Colonic mucosa (tissue), 4 donors: ENCODE measurements at places on chromosomes 7 and 10. TPM values are rescaled to one million over a fixed set of nuclear protein-coding genes. Genes with fewer than 3 reads are reported as not detected.

Gene MMD2
- not detected for total RNA-seq

- DNase-seq, result no peak
Observed at GRCh38 chr7:95688931-95689495, 83.3 kb upstream of the DYNC1I1 start.

DNA sequence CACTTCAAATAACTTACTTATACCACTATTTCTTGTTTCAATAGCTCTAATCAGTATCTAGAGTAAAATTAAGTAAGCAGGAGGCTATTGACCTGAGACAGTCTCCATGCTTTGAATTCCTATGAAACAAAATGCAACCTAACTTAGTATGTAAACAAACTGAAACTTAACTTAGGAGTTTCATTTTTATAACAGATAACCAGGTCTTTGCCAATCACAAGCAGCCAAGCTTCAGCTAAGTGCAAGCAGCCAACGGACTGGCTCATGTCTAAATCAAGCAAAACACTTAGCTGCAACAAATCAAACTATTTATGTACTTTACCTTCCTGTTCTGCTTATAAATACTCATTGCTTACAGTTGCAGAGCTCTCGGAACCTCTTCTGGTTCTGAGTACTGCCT, 4.4 kb upstream of the GSTK1 start:
- DNase-seq, result no peak

DNA sequence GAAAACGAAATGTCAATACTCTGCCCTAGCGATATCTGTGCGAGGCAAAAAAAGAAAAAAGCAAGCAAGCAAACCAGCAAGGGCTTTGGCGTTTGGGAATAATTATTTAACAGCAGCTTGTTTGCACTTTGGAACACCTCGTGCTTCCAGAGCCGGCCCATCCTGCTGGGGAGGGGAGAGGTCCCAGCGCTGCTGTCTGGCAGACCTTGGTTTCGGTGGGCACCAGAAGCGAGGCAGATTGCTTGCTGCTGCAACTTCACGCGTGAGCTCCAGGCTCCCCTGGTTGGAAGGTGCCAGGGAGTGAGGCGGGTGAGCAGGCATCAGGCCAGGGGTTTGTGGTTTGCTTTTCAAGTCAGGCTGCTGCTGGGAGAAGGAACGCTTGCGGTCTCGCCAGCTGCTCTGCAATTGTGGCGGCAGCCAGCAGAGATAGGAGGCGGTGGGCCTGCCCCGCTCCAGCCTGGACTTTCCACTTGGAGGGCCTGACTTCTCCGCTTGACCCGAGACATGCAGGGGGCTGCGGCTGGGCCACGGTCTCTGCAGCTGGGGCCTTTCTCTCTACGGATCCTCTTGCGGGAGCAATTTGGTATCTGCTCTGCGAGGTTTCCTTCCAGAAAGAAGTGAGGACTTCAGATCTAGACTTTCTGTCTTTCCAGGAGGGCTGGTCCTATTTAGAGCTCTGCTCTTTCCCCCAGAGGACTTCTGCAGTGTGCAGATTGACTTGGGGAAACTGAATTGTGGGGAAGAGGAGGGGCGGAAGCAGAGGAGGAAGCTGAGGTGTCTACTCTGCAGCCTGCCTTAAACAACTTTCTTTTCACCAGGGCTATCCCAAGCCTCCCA, 131.4 kb downstream of the PRPF18 start:
- peak; percentile 67 for DNase-seq

Gene NOBOX
- total RNA-seq, result not detected

DNA sequence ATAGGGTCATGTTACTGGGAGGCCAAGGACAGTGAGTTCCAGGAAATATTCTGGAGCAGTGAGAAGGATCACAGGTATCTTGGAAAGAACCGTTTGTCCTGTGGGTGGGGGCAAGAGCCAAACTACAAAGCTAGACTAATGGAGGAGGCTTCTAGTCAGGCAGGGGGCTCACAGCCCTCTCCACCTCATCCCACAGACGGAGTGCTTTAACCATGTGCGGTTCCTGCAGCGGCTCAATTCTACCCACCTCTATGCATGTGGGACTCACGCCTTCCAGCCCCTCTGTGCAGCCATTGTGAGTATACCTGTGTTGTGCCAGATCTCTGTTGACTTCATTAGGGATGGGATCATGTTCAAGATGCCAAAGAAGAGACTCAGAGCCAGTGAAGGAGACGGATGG, 8.1 kb downstream of the SEMA4G start:
- DNase-seq, result no peak

GRCh38 chr10:6543431-6544005, 36.6 kb downstream of the PRKCQ start:
- DNase-seq, result no peak

DNA sequence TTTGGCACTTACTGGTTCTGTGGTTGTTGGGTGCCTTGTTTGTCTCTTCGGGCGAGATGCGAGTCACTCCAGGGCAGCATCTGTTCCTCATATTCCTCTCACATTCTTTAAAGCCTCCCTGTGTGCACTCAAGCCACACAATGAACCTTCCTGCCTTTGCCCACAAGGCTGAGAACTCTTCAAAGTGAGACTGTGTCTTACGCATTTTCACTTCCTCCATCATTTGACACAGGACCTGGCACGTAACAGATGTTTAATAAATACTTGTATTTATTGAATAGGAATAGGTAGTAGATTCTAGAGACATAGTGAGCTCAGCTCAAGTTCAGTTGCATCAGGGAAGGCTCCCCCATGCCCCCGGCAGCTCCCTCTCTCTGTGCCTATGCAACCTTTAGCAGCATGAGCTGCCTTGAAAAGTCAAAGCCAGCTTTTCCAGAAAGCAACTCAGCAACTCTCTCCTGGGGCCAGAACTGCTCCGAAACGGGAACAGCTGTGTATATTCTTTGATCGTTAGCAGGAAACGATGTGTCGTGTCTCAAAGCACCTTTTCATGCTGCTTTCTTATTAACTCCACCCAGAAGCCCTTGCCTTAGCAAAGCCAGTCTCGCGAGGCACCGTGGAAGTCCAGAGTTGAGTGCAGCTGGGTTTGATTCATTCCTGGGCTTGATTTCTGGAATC, 97.5 kb downstream of the PFKFB3 start:
- DNase-seq, result no peak
